ENCODE measurements at places on chromosomes 11 and 22.

DNA sequence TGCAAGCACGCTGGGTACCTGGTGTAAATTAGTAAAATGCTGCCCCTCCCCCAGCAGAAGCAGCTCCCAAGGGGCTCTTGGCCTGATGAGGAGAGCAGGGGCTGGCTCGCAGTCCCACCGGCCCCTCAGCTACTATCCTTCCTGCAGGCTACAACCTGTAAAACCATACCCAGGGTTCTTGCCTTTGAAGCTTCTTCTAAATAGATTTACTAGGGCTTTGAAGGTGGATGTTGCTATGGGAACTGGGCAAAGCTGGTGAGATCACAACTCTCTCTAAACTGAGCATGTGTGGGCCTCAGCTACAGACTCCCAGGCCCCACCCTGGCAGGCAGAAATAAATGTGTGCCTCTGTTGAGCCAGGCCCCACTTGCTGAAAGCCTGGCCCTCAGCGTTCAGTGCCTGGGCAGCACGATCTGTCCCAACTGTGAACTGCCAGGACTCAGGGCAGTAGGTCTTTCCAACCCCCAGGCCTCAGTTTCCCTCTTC, 18.5 kb downstream of the CD5 start:
- no peak for DNase-seq

- DNase-seq = no peak
Measured at GRCh38 chr11:35253237-35253636, 114.3 kb downstream of the CD44 start.

GRCh38 chr11:65047581-65048422, 6.8 kb downstream of the SAC3D1 start:
- DNase-seq = no peak

GRCh38 chr11:111483431-111483830, 28.8 kb downstream of the BTG4 start:
- no peak for DNase-seq

GRCh38 chr11:75468534-75469340, 35.7 kb upstream of the KLHL35 start:
- no peak for DNase-seq

- no peak for DNase-seq
Measured at GRCh38 chr11:94747601-94748041, 20.5 kb upstream of the AMOTL1 start.

GRCh38 chr11:109121173-109121932, 300.6 kb upstream of the C11orf87 start:
- DNase-seq = no peak

GRCh38 chr11:92962446-92962845, 7.0 kb upstream of the MTNR1B start:
- DNase-seq = no peak

DNA sequence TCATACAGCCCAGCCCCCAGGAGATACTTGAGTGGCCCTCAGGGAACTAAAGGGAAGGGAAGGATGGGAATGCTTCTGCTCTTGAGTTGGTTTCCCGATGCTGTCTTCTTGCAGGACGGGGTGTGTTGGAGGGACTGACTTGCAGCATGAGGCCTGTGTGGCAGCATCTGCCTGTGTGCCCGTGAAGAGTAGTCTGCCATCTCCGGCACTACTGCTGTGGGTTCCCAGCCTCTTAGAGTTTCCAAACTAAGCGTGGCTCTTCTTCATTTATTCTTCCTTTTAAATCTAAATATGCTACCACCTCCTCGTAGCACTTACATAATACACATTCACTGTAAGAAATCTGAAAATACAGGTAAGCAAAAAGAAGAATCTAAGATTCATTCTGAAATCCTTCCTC, 12.8 kb downstream of the EXT2 start:
- DNase-seq = no peak

GRCh38 chr11:134282121-134283045, 6.2 kb downstream of the GLB1L3 start:
- DNase-seq = no peak

DNA sequence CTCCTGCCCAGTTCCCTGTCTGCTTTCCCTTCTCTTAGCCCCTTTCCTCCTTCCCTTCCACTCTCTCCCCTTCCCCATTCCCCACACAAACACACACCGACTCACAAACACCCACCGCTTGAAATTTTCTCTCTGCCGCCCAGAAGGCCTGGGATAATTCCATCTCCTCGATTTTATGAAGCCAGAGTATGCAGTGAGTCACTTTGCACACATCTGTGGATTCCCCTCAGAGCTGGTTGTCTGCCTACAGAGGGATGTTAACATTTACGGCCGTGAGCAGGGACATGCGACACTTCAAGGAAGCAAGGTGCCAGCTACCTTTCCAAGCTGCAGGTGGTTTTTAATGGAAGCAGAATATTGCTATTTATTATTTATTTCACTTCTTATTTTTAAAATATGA, 332.0 kb downstream of the TENM4 start:
- no peak for DNase-seq

GRCh38 chr11:96384156-96384555, 5.6 kb downstream of the CCDC82 start:
- DNase-seq = no peak

DNA sequence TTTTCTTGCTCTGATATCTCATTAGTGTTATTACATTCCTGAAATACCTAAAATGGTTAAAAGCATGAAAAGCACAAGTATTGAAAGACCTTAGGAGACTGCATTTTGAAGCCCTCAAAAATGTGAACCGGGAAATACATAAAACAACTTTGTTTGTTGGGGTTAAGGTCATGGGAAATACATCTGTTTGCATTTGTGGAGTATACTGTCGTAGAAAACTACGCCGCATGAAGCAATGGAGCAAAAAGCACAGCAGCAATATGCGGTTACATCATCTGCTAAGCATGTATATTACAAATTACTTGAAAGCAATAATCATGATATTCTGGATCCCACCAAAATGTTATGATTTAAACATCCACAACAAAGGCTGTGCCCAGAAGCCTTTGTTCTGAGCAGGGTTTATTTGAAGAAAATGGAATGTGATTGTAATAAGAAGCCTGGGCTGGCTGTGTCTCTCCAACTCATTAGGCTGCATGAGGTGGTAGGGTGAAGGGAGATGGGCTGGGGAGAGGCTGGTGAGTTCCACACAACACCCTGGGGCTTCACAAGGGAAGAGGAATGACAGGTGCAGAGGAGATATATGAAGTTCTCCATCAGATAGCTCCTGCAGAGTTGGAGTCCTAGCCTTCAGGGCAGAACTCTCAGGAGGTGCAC, 64.7 kb upstream of the LIN7C start:
- DNase-seq = no peak

DNA sequence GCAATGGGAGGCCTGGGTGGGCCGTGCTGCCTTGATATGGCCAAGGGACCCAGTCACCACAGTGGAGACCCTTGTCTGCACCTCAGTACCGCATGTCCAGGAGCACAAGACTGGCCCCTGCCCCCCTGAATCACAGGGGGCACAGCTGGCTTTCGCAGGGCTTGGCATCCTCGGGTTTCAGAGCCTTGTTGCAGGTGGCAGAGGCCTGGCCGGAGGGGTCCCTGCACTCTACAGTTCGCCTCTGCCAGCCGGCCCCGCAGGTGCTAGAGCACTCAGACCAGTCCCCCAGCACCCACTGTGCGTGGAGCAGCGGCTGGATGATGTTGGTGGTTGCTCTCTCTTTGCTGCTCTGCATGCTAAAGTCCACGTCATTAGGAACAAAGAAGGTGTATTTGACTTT, 23.0 kb downstream of the ADAMTS8 start:
- DNase-seq = no peak

GRCh38 chr11:40281052-40281580, 1178.3 kb downstream of the LRRC4C start:
- DNase-seq = no peak

GRCh38 chr11:94786264-94787126, 18.3 kb downstream of the AMOTL1 start:
- no peak for DNase-seq

DNA sequence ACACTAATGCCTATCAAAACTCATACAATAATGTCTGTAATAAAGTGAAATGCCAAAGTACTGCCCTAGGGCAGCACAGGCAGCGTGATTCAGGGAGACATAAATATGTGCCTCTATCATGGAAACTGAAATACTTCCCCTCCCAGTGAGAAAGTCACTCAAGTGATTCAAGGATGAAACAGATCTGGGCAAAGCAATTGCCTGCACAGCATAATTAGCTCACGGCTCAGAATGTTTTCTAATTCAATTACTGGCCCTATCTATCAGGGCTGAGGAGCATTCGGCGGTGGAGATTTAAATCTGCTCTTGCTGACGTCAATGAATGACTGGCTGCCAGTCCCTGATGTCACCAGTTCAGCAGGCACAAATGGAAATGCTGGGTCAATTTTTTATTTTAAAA, 27.7 kb upstream of the PPP2R1B start:
- peak; percentile 44 for DNase-seq

- peak; percentile 42 for DNase-seq
Measured at GRCh38 chr11:105046898-105047579, 1.9 kb upstream of the CARD16 start.

DNA sequence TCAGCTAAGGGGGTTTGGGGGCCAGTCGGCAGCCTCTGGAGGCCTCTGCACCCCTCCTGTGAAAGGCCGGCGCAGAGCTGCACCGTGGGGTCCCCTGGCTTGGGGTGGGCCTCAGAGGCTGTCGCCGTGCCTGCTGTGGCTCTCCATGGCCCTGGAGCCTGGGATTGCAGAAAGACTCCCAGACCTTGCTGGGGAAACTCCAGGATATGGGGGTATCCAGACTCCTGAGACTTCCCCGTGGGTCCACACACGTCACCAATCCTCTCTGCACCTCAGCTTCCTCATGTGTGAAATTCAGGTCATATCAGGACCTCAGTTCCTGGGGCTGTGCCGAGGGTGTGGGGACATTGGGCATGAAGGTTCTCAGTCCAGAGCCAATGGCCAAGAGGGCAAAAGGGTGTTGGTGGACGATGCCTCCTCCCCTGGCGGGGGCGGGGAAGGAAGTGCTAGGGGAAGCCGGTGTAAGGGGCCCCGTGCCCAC, 97.1 kb downstream of the KCNQ1 start:
- DNase-seq = no peak

DNA sequence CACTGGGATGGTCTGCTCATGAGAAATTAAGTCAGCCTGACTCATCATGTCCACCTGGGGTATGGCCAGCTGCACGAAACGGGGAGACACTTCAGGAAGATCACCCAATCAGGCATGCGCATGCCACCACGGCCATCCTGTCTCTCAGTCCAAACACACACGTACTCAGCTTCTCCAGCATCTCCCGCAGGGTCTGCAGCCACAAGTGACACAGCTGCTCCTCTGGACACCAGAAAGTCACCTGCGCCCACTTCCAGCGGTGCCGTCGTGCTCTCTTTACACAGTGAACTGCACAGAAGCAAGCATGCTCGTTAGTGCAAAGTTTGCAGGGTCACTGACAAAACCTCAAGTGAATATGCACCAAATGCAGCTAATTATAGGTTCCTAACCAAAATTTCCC, 18.1 kb downstream of the CERK start:
- DNase-seq = no peak

DNA sequence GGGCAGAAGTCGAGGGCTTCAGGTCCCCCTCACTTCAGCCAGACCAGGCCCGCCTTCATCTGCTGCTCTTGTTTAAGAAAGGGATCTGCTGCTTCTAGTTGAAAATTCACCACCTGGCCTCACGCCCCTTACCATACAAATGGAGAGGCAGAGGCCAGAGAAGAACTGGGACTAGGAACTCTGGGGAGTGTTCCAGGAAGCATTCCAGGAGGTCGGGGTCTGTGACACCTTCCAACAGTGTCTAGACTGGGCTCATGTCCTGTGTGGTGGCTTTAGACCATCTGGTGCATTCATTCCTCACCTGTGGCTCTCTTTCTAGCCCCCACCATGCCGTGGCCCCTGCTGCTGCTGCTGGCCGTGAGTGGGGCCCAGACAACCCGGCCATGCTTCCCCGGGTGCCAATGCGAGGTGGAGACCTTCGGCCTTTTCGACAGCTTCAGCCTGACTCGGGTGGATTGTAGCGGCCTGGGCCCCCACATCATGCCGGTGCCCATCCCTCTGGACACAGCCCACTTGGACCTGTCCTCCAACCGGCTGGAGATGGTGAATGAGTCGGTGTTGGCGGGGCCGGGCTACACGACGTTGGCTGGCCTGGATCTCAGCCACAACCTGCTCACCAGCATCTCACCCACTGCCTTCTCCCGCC, 12.3 kb downstream of the TSKU start:
- no peak for DNase-seq

GRCh38 chr11:16685914-16686313, 52.5 kb upstream of the C11orf58 start:
- DNase-seq = no peak

- DNase-seq = no peak
Measured at GRCh38 chr11:33936725-33937604, 45.1 kb upstream of the LMO2 start.

DNA sequence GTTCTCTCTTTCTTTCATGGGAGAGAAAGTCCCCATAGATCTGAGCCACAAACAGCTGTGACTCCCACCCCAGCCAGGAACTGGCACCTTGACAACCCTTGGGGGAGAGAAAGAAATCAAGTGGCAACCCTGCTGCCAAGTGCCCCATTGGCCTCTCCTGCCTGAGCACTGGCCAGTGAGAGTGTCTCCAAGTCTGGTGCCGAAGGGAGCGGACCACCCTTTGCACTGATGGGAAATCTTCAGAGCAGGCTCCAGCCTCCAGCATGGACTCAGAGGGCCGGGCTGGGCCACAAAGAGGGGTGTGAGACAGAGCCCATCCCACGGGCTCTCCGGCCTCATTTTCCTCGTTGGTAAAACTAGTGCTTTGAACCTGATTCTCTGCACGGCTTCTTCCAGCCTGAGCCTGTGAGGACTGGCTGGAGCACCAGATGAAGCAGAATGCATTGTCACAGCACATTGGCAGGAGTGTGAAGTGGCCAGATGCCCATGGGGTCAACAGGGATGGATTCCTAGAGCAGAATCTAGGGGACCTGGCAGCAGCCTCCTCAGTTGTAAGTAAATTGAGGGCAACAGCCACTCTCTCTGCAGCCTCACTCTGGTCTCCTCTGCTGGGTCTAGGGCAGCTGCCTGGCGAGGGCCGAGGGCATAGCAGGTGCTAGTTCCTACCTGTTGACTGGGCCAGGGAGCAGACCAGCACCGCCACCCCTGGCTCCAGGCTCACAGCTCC, 81.4 kb downstream of the TRIM29 start:
- DNase-seq = no peak

- no peak for DNase-seq
Measured at GRCh38 chr11:111387363-111387762, 8.3 kb upstream of the POU2AF1 start.

DNA sequence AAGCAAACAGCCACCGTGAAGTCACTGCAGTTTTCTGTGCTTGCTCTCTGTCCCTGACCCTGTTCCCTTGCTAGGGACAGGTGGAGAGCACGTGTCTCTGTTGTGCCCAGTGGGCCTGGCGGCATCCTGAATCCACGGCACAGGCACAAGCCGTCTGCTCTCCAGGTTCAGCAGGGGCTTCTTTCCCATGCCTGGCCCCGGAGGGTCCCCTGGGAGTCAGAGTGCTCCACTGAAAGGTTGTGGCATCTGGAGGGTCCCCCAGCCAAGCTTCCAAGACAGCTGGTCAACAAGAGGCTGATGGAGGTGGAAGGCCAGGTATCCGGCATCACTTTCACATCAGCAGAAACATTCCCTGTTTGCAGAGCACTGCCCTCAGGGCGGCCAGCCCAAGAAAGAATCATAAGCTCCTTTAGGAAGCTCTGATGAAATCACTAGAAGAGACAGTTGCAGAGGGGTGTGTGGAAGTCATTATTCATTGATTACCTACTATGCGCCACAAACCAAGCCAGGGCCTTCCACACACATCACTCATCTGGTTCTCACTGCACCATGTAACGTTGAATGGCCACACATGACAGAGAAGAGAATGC, 346.4 kb upstream of the B3GAT1 start:
- no peak for DNase-seq

Measured in T1000 (cell line).